ENCODE measurements at places on chromosomes 3 and 15.

DNA sequence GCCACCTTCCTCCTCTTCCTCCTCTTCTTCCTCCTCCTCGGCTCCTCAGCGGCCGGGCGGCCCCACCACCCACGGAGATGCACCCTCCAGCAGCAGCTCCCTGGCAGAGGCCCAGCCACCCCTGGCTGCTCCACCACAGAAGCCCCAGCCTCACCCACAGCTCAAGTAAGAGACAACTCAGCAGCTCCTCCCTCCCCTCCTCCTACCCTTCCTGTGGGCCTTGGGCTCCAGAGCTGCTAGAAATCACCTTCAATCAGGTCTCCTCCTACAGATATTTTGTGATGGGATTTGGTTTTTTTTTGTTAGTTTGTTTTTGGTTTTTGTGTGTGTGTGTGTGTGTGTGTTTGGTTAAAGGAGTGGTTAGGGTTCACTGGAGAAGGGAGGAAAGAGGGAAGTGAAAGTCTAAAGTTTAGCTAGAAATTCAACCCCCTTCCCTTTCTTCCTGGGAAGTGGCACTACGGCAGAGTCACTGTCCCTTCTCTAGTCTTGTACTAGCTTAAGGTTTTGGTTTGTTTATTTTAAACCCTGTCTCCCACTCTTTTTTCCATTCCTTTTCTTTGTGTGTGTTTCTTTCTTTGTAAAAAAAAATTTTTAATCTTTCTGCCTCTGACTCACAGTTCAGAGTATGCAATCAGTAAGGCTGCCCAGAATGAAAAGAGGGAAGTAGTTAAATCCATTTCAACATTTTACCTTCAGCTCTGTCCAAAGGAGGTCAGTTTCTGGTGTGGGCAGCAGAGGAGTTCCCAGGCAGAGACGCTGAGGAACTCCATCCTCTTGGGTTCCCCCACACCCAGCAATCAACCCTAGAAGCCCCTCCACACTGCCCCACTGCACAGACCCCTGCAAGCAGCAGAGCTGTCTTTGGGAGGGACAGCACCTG is 29.0 kb upstream of the TIMP4 start:
- peak; percentile 7 for DNase-seq

DNA sequence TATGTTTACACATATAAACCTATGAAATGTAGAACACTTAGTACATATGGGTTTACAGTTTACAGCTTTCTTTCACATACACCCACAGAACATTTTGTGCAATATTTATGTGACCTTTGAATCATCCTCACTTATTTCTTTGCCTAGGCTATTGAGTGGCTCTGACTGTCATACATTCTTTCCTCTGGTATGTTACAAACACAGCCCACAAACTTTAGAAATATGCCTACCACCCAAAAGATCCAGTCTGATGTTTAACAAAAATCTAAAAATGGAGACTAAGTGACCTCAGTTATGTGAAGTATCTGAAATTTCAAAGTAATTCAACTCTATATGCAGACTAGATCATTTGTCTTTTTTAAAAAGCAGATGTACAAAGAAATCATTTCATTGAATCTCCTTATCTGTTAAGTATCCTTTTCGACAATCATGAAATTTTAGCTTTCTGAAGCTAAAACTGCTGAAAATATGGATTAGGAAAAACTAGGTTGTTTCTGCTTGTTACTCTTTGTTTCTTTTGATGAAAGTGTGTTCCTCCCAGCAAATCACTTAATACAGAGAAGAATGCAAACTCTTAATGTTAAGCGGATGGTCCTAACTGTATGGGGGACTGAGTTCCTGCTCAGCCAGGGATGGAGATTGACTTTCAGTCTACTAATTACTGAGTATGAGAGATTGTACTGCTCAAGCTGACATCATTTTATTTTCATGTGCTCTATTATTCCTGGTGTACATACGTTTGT is 27.7 kb downstream of the CCDC54 start:
- no peak for DNase-seq

- no peak for DNase-seq
Measured at GRCh38 chr3:150956376-150956775, 16.2 kb downstream of the CLRN1 start.

- no peak for DNase-seq
Measured at GRCh38 chr3:127886231-127886955, 28.6 kb upstream of the KBTBD12 start.

GRCh38 chr3:164040991-164041390 is 1037.3 kb downstream of the SI start:
- DNase-seq, result no peak

- DNase-seq, result no peak
Measured at GRCh38 chr3:190073264-190074008, 47.3 kb downstream of the P3H2 start.

DNA sequence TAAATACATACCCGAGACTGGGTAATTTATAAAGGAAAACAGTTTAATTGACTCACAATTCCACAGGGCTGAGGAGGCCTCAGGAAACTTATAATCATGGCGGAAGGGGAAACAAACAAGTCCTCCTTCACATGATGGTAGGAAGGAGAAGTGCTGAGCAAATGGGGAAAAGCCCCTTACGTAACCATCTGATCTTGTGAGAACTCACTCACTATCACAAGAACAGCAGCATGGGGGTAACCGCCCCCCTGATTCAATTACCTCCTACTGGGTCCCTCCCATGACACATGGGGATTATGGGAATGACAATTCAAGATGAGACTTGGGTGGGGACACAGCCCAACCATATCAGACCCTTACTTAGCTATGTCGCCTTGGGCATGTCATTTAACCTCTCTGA is 27.7 kb downstream of the SCG3 start:
- no peak for DNase-seq

GRCh38 chr3:69649120-69650065 is 89.9 kb upstream of the MITF start:
- no peak for DNase-seq

- DNase-seq, result no peak
Measured at GRCh38 chr3:155488671-155489070, 195.2 kb upstream of the STRIT1 start.

DNA sequence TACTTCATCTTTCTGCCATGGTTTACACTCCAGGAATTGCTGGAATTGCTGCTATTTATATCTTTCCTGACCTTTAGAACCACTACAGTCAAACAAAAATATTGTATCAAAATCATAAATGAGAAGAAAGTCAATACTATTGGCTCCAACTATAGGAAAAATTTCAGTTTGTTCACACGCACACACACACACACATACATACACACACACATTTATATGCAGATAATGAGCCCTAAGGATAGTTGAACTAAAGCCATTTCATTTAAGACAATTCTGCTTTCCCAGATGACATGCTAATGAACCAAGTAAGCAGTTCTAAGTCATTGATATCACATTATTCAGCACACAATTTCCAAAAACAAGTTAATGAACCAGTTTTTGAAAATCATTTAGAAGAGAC is 627.3 kb downstream of the PLOD2 start:
- no peak for DNase-seq

GRCh38 chr15:29272219-29272618 is 2.6 kb upstream of the NSMCE3 start:
- DNase-seq, result no peak

DNA sequence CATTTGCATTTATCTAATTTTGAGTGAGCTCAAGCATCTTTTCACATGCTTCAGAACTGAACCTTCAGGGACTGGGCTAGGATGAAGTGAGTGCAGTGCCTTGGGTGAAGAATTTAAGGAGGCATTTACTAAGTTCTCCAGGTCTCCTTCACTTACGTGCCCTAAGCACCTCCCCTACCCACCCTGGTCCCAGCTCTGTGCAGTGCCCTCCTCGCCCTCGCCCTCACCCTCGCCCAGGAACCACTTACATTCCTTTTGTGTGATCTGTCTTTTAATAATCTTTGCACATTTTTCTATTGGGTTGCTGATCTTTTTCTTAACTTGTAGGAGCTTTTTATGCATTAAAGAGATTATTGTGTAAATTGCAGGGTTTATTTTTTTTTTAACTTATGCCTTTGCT is 322.6 kb downstream of the THSD4 start:
- no peak for DNase-seq

DNA sequence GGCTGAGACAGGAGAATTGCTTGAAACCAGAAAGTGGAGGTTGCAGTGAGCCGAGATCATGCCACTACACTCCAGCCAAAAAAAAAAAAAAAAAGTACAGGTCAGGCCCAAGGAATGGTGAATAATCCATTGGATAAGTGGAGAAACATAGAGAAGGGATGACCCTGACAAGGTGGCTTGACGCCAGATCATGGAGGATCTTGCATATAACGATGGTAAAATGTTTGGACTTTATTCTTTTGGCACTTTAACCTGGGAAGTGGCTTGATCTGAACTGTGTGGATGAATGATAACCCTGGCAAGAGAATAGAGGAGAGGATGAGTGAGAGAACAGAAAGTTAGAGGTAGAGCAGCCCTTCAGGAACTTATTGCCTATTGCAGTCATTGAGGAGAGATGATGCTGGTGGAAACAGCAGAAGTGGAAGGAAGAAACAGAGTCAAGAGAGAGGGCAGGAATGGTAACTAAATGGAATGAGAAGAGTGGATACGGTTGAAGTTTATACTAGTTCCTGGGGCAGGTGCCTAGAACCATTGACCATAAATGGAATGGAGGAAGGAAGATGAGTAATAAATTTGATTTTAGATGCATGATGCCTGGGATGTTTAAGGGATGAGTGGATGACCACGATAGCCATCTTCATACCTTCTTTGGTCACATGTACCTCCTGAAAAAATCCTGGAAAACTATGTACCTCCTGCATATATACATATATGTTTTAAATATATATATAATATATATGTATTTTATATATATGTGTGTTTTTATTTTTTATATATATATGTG is 57.8 kb downstream of the BLM start:
- DNase-seq, result no peak

- no peak for DNase-seq
Measured at GRCh38 chr3:135514060-135514448, 451.5 kb upstream of the PPP2R3A start.

DNA sequence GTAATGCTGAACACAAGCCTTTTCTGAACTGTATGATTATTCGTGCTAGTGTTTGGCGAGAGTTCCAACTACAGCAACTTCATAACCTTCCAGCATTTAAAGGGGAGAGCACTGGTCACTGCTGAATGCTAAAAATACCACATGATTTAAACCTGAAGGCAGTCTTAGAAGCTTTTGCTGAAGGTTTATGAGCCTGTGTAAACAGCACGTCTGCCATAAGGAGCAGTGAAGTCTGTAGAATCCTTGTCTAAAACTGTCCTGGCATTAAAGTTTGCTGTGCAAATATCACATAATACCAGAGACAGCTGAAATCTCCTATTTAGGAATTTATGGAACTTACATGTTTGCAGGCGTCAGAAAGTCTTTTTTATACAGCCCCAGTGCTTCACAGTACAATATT is 5.9 kb downstream of the SATB1 start:
- DNase-seq, result no peak

DNA sequence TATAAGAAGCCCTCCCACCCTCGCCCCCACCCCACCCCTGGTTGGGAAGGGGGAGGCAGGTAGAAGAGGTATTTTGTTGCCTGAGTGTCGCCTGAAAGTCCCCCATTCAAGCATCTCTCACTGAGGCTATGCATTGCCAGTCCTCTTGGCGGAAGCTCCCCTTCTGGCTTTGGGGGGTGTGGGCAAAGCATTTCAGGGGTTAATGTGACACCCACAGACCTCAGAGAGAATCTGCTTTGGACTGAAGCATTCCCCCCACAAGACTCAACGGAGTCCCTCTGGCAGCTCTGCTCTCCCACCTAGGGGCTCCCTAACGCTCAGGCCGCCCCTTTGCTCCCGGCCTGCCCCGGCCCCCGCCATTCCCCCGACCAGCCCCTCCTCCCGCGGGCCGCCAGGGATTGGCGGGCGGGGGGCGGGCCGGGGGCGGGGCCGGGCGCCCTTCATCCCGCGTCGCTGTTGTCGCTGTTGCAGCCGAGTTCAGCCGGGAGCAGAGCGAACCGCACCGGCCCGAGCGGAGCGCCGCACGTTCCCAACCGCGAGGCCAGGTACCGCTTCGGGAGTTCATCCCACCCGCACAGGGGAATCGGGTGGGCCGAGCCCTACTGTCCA is at the start of gene SLC38A3:
Gene SLC38A3, plus strand, starts transcription at position 468 of the 609 bp plus-strand sequence. CDS start 8,929 bp downstream, outside the sequence.
- no peak for DNase-seq

DNA sequence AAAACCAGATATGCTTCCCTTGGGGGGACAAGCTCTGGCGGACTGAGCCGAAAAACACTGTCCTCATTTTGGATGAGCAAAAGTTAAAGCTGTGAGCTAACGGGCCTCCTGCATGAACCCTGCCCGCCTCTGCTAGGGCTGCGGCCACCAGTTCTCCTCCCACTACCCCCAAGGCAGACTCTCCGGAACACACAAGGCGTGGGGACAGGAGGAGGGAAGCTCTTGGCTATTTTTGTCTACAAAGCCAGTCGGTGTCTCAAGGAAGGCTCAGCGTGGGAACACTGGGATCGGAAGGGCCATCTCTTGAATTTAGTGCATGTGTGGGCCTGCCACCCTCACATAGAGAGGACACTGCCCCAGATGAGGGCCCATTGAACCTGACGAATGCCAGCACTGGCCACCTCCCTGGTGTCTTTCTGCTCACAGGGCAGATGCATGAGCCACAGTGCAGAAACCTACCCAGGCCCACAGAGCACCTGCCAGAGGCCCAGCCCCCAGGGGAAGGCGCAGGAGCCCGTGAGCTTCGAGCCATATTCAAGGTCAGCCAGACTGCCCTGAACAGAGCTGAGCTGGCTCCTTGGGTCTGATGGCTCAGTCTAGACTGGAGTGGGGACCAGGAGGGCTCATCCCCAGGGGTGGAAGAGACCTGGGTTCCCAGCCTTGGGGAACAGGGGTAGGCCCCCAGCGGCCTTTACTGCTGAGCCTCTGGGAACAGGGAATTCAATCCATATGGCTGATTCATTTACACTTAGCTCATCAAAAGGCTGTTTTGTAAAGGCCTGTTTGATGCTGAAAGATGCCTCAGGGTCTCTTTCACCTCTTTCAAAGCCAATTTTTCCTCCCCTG is 38.3 kb downstream of the HCN4 start:
- DNase-seq, result no peak

- DNase-seq, result no peak
Measured at GRCh38 chr3:151841801-151842200, 27.9 kb downstream of the AADAC start.

DNA sequence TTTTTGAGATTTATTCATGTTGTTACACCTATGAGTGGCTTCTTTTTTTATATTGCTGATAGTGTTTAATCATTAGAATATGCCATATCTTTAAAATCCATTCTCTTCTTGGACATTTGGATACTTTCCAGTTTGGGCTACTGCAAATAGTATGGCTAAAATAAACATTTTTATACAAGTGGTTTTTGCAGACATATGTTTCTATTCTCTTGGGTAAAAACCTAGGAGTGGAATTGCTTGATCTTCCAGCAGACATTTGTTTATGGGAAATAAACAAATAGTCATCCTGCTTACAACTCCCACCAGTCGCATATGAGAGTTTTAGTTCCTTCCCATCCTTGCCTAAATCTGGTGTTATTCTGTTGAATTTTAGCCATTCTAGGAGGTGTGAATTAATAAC is 193.1 kb downstream of the ALCAM start:
- no peak for DNase-seq

GRCh38 chr3:128486681-128487537 is 6.1 kb downstream of the GATA2 start:
- DNase-seq, result no peak

- no peak for DNase-seq
Measured at GRCh38 chr3:13335059-13335458, 85.1 kb downstream of the NUP210 start.

- no peak for DNase-seq
Measured at GRCh38 chr15:33344111-33344510, 33.3 kb downstream of the RYR3 start.

GRCh38 chr3:24662449-24663345 is 168.0 kb upstream of the THRB start:
- DNase-seq, result no peak

GRCh38 chr3:86244905-86245304 is 746.0 kb downstream of the VGLL3 start:
- DNase-seq, result no peak
